ENCODE measurements at places on chromosomes 7 and 10.
A peak's percentile ranks its signal among the peaks of the same experiment; 100 is the strongest.

DNA sequence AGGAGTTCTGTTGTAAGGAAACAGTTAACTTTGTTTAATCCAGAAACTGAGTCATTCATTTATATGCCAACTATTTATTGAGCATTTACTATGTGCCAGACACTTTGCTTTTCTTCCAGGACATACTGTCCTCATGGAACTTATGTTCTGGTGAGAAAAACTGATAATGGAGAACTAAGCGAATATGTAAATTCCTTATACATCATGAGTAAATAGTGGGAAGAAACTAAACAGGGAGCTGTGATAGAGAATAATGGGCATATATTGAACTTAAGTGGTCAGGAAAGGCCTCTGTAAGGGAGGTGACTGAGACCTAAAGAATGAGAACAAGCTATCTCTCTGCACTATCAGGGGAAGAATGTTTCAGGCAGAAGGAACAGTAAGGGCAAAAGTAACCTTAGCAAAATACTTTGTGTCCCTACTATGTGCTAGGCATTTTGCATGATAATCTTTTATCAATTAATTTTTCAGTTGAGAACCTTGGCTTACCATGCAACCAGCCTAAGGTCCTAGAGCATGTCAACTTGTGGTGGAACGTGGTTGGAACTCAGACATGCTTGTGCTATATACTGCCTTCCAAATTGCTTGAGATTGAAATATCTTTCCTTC, 45.4 kb downstream of the ST7 start:
- DNase-seq: no peak

DNA sequence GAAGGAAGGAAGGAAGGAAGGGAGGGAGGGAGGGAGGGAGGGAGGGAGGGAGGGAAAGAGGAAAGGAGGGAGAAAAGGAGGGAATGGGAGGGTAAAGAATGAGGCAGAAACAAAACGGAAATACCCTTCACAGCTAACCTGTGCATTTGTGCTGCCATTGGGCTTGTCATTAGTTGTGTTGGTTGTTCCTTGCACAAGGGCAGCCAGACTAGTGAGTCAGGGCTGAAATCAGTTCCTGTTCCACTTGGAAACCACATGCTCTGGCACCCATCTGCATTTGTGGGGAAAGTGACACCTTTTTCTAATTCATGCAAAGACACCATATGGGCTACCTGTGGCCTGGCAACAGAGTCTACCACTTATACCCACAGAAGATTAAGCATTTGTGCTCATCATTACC, 1004.0 kb upstream of the C7orf33 start:
- DNase-seq: no peak

GRCh38 chr10:118737603-118738302, 17.0 kb downstream of the CACUL1 start:
- DNase-seq: no peak

DNA sequence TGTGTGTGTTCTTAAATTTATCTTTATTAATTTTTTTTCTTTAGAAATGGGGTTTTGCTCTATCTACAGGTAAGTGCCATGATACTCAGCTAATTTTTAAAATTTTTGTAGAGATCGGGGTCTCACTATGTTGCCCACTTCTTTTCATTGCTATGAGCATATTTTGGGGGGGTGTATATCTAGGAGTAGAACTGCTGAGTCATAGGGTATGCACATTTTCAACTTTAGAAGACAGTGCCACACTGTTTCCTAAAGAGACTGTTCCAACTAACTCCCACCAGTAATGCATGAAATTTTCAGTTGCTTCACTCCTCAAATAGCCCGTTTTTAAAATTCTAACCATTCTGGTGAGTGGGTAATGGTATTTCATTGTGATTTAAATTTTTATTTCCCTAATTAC, 108.3 kb downstream of the CUL2 start:
- no peak for DNase-seq

- peak; percentile 71 for DNase-seq
Observed at GRCh38 chr10:3786295-3787015, 1.4 kb upstream of the KLF6 start.

DNA sequence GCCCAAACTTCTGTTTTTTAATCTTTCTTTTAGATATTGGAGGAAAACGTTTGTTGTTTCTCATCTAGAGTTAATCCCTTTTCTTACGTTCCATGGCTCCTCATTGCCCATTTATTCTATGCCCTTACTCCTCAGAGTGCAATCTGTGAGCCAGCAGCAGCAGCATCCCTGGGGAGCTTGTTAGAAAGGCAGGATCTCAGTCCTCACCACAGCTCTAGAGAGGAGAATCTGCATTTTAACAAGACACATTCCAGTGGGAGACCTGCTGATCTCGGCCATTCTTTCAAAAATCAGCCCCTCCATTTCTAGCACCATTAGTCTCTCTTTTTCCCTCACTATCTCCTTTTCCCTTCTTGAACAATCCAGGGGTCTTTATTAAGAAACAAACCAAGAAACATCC, 84.4 kb upstream of the NOBOX start:
- no peak for DNase-seq

GRCh38 chr10:96225119-96225518, 46.2 kb downstream of the BLNK start:
- DNase-seq: no peak

- DNase-seq: peak; percentile 18
Observed at GRCh38 chr10:95906677-95907455, 909 bp upstream of the CC2D2B start.
